ENCODE measurements at places on chromosomes 2 and 18.
A peak's percentile ranks its signal among the peaks of the same experiment; 100 is the strongest.

- DNase-seq = no peak
- no peaks in the 10 kb centered on the region for H3K36me3 ChIP-seq
- H3K27ac ChIP-seq = no peak overlapping the region
- H3K4me3 ChIP-seq = no peak overlapping the region
- H3K4me1 ChIP-seq = no peaks in the 10 kb centered on the region
- H3K27me3 ChIP-seq = no peaks in the 10 kb centered on the region
Observed at GRCh38 chr2:11903085-11903606, 156.7 kb downstream of the LPIN1 start.

DNA sequence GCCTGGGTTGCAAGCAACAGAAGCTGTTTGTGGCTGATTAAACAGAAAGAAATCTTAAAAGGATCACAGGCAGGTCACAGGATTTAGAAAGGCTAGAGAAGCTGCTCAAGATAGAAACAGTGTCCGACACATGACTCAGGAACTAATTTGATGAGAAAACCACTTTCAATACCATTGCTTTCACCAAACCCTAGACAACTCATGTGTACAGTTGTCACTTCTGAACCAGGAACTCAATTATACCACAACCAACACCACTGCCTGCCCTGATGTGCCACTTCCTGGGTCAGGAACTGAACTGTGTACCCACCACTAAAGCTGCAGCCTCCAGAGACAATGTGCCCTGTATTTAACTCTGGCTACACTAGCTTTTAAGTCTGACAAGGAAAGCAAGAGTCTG is 56.0 kb downstream of the TMEM247 start:
- no peak overlapping the region for H3K27ac ChIP-seq
- H3K4me1 ChIP-seq = peaks cover 7% of the 10 kb centered on the region
- H3K4me3 ChIP-seq = no peak overlapping the region

DNA sequence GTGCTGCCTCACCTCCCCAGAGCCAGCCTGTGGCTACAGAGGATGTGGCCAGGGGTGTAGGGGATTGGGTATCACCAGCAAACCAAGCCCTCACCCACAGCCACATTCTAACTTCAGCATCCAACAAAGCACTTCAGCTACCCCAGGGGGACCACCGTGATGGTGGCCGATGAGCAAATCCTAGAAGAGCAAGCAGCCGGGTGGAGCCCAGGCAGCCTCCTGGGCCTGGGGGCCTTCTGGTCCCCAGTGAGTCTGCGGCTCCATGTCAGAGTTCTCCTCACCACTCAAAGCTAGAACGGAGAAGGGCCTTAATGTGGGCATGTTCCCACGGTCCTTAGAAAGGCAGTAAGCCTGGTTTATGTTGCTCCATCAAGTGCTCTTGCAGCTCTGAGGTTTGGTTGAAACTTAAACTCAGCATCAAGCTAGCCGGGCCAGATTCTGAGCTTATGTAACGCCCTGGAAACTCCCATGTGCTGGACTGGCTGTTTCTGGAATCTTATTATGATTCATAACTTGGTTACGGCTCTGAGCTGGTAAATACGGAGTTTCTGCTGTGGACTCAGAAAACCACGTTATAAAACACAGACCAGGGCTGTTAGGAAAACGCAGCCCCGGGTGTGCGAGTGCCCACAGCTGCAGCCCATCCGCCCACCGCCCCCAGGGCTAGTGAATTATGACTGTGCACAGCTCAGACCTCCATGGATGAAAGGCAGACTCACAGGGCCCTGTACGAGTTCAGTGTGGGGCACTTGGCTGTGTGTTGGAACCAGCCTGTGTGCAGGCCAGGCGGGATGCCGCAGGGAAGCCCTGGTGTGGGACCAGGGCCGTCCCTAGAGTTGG is 99.8 kb downstream of the SEPTIN10 start:
- no peak for DNase-seq
- H3K4me3 ChIP-seq = no peak overlapping the region
- H3K36me3 ChIP-seq = no peaks in the 10 kb centered on the region

- H3K27ac ChIP-seq = no peak overlapping the region
- peaks cover 94% of the 10 kb centered on the region for H3K36me3 ChIP-seq
- no peak for DNase-seq
- no peak overlapping the region for H3K4me3 ChIP-seq
- H3K27me3 ChIP-seq = no peaks in the 10 kb centered on the region
Observed at GRCh38 chr2:54658564-54659071, 64.8 kb upstream of the EML6 start.

DNA sequence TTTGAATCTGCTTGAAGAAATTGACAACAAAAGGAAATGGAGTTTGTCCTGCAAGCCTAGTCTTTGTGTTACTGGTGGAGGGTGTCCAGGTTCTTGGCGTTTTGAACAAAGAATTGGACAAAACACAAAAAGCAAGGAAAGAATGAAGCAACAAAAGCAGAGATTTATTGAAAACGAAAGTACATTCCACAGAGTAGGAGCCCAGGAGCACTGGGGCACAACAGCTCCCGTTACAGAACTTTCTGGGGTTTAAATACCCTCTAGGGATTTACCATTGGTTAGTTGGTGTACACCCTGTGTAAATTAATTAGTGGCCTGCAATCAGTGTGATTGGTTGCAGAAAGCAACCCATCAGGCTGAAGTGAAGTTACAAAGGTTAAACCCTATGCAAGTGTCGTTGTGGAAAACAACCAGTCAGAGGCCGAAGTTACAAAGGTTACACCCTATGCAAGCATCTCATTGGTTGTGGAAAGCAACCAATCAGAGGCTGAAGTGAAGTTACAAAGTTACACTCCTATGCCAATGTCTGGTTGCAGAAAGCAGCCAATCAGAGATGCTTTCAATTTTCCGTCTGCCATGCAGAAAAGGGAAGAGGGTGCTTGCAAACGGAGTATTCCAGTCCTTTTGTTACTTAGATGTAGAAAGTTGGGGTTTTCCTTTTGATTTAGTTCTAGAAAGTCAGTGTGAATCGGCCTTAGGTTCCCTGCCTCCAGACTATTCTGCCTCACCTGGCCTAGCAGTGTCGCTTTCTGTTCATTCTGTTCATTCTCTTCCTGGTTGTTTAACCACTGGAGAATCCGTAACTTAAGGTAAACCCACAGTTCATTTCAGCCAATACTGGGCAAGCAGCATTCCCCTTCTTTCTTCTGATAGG is 47.6 kb upstream of the PTH2R start:
- DNase-seq = peak; percentile 35
- H3K27me3 ChIP-seq = no peaks in the 10 kb centered on the region
- H3K36me3 ChIP-seq = peaks cover 24% of the 10 kb centered on the region
- no peak overlapping the region for H3K27ac ChIP-seq
- no peak overlapping the region for H3K4me3 ChIP-seq

Measured in cardiac muscle cell (in vitro differentiated cells and primary cell).